ENCODE measurements at places on chromosomes 16 and 17. TPM values are rescaled to one million over a fixed set of nuclear protein-coding genes. Genes with fewer than 3 reads are reported as not detected.

The SLC2A4 gene
- polyA plus RNA-seq: 0.08 TPM

The EPX gene
- not detected for polyA plus RNA-seq

The SEZ6 gene
- polyA plus RNA-seq: not detected

The PPP4C gene
- 205 TPM for polyA plus RNA-seq

The ADAP2 gene
- not detected for polyA plus RNA-seq

The TMIGD1 gene
- polyA plus RNA-seq: not detected

The RAI1 gene
- 4.4 TPM for polyA plus RNA-seq

The TNFRSF13B gene
- polyA plus RNA-seq: not detected

The FAAP100 gene
- 25.7 TPM for polyA plus RNA-seq

The NPIPA7 gene
- polyA plus RNA-seq: 3.1 TPM

The TCAP gene
- not detected for polyA plus RNA-seq

The SLC5A10 gene
- polyA plus RNA-seq: 0.10 TPM

The NPIPA2 gene
- polyA plus RNA-seq: 1.7 TPM

The BAIAP2 gene
- polyA plus RNA-seq: 28.2 TPM

The PRDM7 gene
- not detected for polyA plus RNA-seq

The CACNG5 gene
- polyA plus RNA-seq: not detected

The CNTD1 gene
- 0.71 TPM for polyA plus RNA-seq

The KRTAP3-2 gene
- not detected for polyA plus RNA-seq

The CCDC78 gene
- 0.78 TPM for polyA plus RNA-seq

The TPPP3 gene
- polyA plus RNA-seq: 1.9 TPM

The MYLK3 gene
- polyA plus RNA-seq: not detected

The MEIOC gene
- 0.34 TPM for polyA plus RNA-seq

The HSF5 gene
- not detected for polyA plus RNA-seq

The IGF2BP1 gene
- 5.6 TPM for polyA plus RNA-seq

The CRHR1 gene
- polyA plus RNA-seq: not detected

The ITGB3 gene
- 3.5 TPM for polyA plus RNA-seq

The EARS2 gene
- polyA plus RNA-seq: 15.6 TPM

The BRIP1 gene
- 1.8 TPM for polyA plus RNA-seq
